SK-N-SH (cell line): ENCODE measurements at places on chromosomes 12 and 14. TPM values are rescaled to one million over a fixed set of nuclear protein-coding genes. Genes with fewer than 3 reads are reported as not detected.

- H3K4me3 ChIP-seq, result no peak overlapping the region
- no peak for DNase-seq
- peaks cover 38% of the 10 kb centered on the region for H3K36me3 ChIP-seq
- no peak overlapping the region for H3K27ac ChIP-seq
- H3K4me1 ChIP-seq, result no peaks in the 10 kb centered on the region
Measured at GRCh38 chr12:76356071-76356470, 7.9 kb upstream of the BBS10 start.

DNA sequence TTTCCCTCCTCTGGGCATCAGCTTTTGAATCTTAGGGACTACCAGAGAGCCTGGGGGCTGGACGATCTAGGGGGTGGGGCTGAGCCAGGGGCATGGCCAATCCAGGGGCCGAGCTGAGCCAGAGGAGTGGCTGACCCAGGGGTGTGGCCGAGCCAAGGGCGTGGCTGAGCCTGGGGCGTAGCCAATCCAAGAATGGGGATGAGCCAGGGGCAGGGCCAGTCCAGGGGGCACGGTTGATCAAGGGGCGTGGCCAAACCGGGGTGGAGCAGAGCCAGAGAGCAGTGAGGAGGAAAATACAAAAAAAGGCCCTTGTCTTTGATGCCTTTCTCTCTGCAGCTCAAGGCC, 219.3 kb upstream of the NOS1 start:
- H3K27me3 ChIP-seq, result no peaks in the 10 kb centered on the region
- H3K4me3 ChIP-seq, result no peak overlapping the region
- H3K27ac ChIP-seq, result peak overlapping the region; percentile 67; the same call in 1 of the 2 replicates
- peak; percentile 70 for DNase-seq
- H3K36me3 ChIP-seq, result no peaks in the 10 kb centered on the region
- peaks cover 33% of the 10 kb centered on the region; the same call in 1 of the 2 replicates for H3K4me1 ChIP-seq

DNA sequence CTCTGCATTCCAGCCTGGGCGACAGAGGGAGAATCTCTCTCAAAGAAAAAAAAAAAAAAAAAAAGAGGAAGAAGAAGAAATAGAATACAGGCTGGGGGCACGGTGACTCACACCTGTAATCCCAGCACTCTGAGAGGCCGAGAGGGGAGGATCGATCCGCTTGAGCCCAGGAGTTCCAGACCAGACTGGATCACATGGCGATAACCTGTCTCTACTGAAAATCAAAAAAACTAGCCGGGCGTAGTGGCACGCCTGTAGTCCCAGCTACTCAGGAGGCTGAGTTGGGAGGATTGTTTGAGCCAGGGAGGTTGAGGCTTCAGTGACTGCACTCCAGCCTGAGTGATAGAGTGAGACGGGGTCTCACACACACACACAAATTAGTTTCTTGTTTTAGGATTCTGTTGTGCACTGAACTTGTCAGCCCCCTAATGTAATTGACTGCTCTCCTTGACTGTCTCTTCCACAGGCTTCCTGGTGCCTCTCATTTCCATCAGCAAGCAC, 963 bp upstream of the TINF2 start:
- DNase-seq, result no peak
- H3K36me3 ChIP-seq, result peaks cover 29% of the 10 kb centered on the region
- H3K27me3 ChIP-seq, result no peaks in the 10 kb centered on the region
- H3K4me1 ChIP-seq, result peaks cover 26% of the 10 kb centered on the region; the same call in 1 of the 2 replicates
- H3K4me3 ChIP-seq, result peak overlapping the region; percentile 94

GRCh38 chr12:103848143-103848542, 7.1 kb upstream of the NT5DC3 start:
- peaks cover 2% of the 10 kb centered on the region for H3K4me1 ChIP-seq
- no peaks in the 10 kb centered on the region for H3K36me3 ChIP-seq
- H3K27ac ChIP-seq, result no peak overlapping the region
- H3K4me3 ChIP-seq, result no peak overlapping the region
- no peak for DNase-seq

DNA sequence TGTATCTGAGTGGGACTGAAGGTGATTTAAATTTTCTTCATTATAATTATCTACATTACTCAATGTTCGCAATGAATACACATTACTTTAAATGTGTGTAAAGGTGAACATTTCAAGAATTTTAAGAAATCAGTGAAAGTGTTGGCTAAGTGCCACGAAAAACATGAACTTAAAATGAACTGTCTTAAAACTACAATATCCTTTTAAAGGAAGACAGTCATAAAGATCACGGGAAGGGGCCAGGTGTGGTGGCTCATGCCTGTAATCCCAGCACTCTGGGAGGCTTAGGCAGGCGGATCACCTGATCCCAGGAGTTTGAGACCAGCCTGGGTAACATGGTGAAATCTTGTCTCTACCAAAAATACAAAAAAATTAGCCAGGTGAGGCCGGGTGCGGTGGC, 11.2 kb downstream of the MOK start:
- H3K36me3 ChIP-seq, result no peaks in the 10 kb centered on the region
- H3K27ac ChIP-seq, result no peak overlapping the region
- H3K4me3 ChIP-seq, result no peak overlapping the region
- no peaks in the 10 kb centered on the region for H3K27me3 ChIP-seq
- no peaks in the 10 kb centered on the region for H3K4me1 ChIP-seq

DNA sequence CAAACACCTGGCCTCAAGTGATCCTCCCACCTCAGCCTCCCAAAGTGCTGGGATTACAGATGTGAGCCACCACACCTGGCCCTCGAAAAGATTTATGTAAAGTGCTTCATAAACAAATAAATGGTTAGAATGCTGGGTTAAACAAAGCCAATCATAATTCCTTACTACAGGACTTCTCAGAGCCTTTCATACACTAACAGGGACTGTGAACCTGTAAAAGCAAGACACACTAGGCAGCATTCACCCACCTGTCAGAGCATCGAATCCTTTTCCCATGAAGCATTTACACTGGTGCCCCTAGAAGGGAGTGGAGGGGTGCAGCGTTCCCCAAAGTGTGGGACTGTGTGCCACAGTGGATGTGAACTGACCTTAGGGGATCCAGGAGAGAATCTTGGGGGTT, 29.5 kb downstream of the TRPV4 start:
- no peak for DNase-seq
- H3K4me3 ChIP-seq, result no peak overlapping the region
- H3K4me1 ChIP-seq, result no peaks in the 10 kb centered on the region
- no peaks in the 10 kb centered on the region for H3K27me3 ChIP-seq
- H3K27ac ChIP-seq, result no peak overlapping the region
- H3K36me3 ChIP-seq, result no peaks in the 10 kb centered on the region

DNA sequence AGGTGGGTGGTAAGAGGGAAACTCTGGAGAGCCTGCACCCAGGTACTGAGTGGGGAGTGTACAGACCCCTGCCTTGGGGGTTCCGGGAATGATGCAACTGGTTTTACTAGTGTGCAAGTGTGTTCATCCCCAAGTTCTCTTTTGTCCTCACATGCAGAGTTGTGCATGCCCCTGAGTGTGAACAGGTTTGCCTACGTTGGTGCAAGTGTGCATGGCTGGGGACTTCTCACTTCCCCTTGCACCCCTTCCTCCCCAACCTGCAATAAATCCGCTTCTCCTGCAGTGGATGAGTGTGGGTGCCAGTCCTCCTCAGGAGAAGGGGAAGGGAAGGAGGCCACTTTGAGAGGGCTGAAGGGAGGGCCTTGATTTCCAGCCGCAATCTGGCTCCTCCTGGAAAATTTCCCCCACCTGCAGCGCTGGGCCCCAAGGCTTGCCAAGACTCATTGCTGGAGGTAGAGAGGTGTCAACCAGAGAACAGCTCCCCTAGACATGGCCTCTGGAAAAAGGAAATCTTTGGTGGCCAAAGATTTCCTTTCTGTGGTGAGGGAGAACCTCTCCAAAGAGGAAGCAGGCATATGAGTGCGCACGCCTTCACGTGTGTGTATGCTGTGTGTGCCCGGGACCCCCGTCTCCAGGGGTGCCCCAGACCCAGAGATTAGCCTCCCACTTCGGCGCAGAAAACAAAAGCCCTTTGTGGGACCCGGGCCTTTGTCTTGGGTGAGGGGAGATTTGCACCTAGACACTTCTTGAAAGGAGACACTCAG, 5.5 kb downstream of the AQP2 start:
- no peaks in the 10 kb centered on the region for H3K36me3 ChIP-seq
- no peak overlapping the region for H3K4me3 ChIP-seq
- peaks cover 8% of the 10 kb centered on the region for H3K4me1 ChIP-seq
- no peaks in the 10 kb centered on the region for H3K27me3 ChIP-seq
- DNase-seq, result no peak
- no peak overlapping the region for H3K27ac ChIP-seq

DNA sequence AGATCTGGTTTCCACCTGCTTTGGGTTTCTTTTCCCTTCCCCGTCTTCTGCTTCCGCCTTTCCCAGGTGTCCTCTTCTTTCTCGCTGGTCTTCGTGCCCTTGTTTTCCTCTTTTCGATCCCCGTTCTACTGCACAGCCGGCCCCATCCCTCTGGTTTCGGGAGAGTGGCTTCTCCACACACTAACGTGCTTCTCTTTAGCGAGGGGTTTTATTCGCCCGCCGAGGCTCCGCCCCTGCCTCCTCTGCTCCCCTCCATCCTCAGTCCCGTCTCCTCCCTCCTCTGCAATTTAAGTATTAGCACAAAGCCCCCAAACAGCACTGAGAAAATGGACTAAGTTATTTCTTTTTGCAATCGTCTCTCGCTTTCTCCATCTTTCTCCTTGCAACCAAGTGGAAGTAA, at the start of gene SLC7A8:
TSS of gene SLC7A8 (minus strand) at position 182 of the 400 bp plus-strand sequence. CDS start 746 bp downstream, outside the sequence.
- H3K4me3 ChIP-seq, result peak within 1 kb of the TSS; percentile 45
- no peaks in the 10 kb centered on the region for H3K4me1 ChIP-seq
- peaks cover 30% of the 10 kb centered on the region for H3K27me3 ChIP-seq
- H3K27ac ChIP-seq, result no peak within 1 kb of the TSS
- DNase-seq, result no peak
- no peaks in the 10 kb centered on the region for H3K36me3 ChIP-seq

- no peaks in the 10 kb centered on the region for H3K36me3 ChIP-seq
- no peak overlapping the region for H3K27ac ChIP-seq
- H3K4me1 ChIP-seq, result no peaks in the 10 kb centered on the region
Measured at GRCh38 chr14:26966908-26967307, 369.1 kb upstream of the NOVA1 start.

- no peaks in the 10 kb centered on the region for H3K27me3 ChIP-seq
- no peak overlapping the region for H3K27ac ChIP-seq
- no peaks in the 10 kb centered on the region for H3K4me1 ChIP-seq
Measured at GRCh38 chr12:66590275-66590985, 88.4 kb downstream of the GRIP1 start.

GRCh38 chr12:10974965-10975364, 11.7 kb downstream of the TAS2R50 start:
- no peaks in the 10 kb centered on the region for H3K36me3 ChIP-seq
- no peak overlapping the region for H3K27ac ChIP-seq
- no peaks in the 10 kb centered on the region for H3K4me1 ChIP-seq

- no peaks in the 10 kb centered on the region for H3K4me1 ChIP-seq
- no peak for DNase-seq
- H3K27ac ChIP-seq, result no peak overlapping the region
- H3K36me3 ChIP-seq, result peaks cover 5% of the 10 kb centered on the region; the same call in 1 of the 2 replicates
- no peaks in the 10 kb centered on the region for H3K27me3 ChIP-seq
Measured at GRCh38 chr14:72961579-72962335, 35.5 kb downstream of the DCAF4 start.

DNA sequence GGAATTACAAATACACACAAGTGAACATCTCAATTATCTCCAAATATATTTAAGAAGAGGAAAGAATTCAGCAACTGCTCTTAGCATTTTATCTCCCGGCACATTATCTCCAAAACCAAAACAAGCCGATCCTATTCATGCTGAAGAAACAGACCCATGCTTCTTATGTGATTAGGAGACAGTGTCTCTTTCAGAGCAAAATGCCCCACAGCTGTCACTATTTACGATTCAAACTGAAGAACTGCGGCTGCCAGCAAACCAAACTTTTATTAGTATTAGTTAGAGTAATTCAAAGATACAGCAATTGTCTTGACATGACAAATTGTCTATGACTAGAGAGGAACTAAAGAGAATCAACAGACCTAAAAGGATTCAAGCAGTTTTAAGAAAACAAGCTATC, 79.4 kb downstream of the SETD3 start:
- no peaks in the 10 kb centered on the region for H3K27me3 ChIP-seq
- H3K36me3 ChIP-seq, result peaks cover 38% of the 10 kb centered on the region
- no peak overlapping the region for H3K27ac ChIP-seq
- H3K4me1 ChIP-seq, result no peaks in the 10 kb centered on the region

DNA sequence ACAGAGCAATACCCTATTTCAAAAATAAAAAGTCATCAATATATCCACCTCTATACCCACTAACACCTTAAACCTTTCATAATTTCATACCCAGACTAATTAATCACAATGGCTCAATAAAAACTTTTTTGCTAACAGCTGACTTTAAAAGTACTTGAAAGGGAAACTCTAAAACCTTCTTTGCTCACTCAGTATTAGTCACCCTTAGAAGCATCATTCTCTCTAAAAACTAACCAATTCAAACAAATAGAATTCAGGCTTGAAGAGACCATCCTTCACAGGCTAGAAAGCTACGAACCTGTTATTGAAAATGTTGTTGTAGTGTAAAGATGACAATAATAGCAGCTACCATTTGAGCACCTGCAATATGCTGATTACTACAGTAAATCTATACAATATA, 37.2 kb downstream of the HECTD1 start:
- H3K4me1 ChIP-seq, result peaks cover 14% of the 10 kb centered on the region; the same call in 1 of the 2 replicates
- H3K27me3 ChIP-seq, result no peaks in the 10 kb centered on the region
- peaks cover 72% of the 10 kb centered on the region for H3K36me3 ChIP-seq
- no peak for DNase-seq
- peak overlapping the region; percentile 18; the same call in 1 of the 2 replicates for H3K27ac ChIP-seq

DNA sequence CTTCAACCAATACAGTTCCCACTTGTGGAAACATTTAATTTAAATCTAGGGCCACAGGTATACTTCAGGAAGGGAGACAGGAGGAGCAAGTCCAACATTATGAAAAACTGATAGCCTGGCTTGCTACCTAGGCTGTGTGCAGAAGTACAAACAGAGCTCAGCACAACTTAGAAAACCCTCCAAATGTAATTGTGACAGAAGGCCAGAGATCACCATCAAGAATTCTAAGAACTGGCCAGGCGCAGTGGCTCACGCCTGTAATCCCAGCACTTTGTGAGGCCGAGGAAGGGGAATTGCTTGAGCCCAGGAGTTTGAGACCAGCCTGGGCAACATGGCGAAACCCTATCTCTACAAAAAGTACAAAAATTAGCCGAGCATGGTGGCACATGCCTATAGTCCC, 14.1 kb downstream of the ATP2B1 start:
- DNase-seq, result no peak
- no peak overlapping the region for H3K4me3 ChIP-seq
- no peaks in the 10 kb centered on the region for H3K27me3 ChIP-seq

DNA sequence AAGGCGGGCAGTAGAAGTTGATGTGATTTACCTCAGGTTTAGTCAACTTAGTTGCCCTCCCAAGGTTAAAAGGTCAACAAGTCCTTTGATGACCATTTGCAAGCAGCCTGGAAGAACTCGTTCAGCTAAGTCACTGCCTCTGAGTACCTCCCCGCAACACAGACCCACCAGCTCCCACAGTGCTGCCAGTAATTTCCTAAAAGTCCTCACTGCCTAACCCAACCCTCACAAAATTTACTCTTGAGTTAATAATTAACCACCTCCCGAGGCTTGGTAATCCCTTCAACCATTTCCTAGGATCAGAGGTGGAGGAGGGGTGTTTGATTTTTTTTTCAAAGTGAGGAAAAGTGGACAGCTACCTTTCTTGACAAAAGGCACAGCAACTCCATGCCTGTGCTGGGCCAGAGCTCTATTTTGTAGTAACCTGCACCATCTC, 55.8 kb downstream of the MAP3K9 start:
- DNase-seq, result no peak
- H3K27me3 ChIP-seq, result no peaks in the 10 kb centered on the region
- H3K4me1 ChIP-seq, result peaks cover 5% of the 10 kb centered on the region; the same call in 1 of the 2 replicates
- no peak overlapping the region for H3K4me3 ChIP-seq
- H3K36me3 ChIP-seq, result peaks cover 5% of the 10 kb centered on the region

The IQSEC3 gene
- 0.02 and 0.08 TPM in 2 replicates for polyA plus RNA-seq

The NPFF gene
- 0.13 TPM in 1 of 2 replicates, not detected in the other for polyA plus RNA-seq

The ITGB7 gene
- 0.25 and 0.31 TPM in 2 replicates for polyA plus RNA-seq

The ACRBP gene
- polyA plus RNA-seq, result 0.71 and 0.88 TPM in 2 replicates

The RACGAP1 gene
- 21.5 and 23.4 TPM in 2 replicates for polyA plus RNA-seq

The IGFBP6 gene
- polyA plus RNA-seq, result 290 and 570 TPM in 2 replicates

The KRT73 gene
- not detected in 2 replicates for polyA plus RNA-seq

The FSCB gene
- polyA plus RNA-seq, result not detected in 2 replicates

The BTBD6 gene
- polyA plus RNA-seq, result 20.9 and 21.0 TPM in 2 replicates
